ENCODE measurements at places on chromosomes 4 and X.

- DNase-seq: no peak
Measured at GRCh38 chr4:110487873-110488272, 11.9 kb downstream of the ENPEP start.

DNA sequence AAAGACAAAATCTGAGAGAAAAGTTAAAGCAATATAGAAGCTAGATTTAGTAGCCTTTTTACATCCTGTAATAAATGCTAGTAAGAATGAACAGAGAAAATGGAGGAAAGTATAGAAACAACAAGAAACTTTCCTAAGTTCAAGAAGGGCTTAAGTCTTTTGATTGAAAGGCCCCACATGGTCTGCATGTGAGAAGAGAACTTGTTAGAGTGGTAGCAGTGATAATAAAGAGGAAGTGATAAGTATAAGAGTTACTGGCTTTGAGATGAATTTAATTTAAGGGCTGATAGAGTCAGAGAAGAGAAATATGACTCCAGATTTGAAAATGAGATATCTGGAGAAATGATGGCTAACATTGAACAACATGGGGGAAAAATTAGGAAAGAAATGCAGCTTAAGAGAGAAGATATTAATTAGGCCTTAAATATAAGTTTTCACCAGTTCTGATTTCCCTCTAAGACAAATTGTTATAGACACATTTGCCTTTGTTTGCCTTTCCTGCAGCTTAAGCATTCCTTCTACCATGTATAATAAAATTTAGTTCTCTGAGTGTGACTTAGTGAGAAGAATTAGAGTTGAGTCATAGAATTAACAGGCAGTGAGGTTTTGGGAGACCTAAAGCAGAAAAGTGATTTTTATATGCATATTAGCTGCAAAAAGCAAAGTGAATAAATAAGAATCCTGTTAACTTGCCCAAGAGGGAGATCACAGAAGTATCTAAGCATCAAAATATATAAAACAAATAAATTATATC lies 18.4 kb downstream of the ZFX start:
- no peak for DNase-seq

- DNase-seq: no peak
Measured at GRCh38 chr4:15161439-15161838, 159.2 kb downstream of the CPEB2 start.

DNA sequence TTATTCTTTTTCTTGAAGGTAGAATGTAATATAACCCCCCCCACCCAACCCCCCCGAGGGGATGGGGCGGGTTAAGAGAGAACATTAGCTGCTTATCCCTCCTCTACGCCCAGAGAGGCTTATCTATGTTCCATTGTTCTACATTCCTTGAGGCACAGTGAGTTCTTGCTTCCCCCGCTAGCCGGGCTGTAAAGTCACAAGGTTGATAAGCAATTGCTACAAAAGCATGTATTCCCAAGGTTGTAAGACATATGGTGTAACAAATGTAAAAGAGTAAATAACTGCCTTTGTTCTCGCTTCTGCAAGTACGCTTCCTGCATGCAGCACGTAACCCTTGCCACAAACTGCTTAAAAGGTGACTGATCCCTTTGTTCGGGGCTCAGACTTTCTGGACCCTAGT lies 8.2 kb downstream of the DCAF8L2 start:
- DNase-seq: no peak

GRCh38 chr4:129094347-129094746 lies 1.0 kb upstream of the SCLT1 start:
- DNase-seq: no peak

- peak; percentile 6 for DNase-seq
Measured at GRCh38 chr4:150385606-150386005, 196.3 kb upstream of the MAB21L2 start.

DNA sequence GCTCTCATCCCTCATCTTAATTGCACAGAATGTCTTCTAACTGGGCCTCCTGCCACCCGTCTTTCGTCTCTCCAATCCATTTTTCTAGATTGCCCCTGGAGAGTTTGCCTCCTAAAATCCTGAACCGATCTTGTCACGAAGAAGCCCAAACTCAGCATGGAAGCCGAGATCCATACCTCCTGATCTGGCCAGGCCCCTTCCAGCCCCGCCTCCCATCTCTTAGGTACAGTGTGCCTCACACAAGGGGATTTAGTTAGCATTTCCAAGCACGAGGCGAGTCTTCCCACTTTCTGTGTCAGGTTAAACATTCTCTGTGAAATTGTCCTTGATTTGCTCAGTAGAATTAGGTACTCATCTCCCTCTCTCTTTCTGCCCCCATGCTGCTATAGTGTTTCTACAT lies 80.0 kb upstream of the TENM3 start:
- DNase-seq: no peak

DNA sequence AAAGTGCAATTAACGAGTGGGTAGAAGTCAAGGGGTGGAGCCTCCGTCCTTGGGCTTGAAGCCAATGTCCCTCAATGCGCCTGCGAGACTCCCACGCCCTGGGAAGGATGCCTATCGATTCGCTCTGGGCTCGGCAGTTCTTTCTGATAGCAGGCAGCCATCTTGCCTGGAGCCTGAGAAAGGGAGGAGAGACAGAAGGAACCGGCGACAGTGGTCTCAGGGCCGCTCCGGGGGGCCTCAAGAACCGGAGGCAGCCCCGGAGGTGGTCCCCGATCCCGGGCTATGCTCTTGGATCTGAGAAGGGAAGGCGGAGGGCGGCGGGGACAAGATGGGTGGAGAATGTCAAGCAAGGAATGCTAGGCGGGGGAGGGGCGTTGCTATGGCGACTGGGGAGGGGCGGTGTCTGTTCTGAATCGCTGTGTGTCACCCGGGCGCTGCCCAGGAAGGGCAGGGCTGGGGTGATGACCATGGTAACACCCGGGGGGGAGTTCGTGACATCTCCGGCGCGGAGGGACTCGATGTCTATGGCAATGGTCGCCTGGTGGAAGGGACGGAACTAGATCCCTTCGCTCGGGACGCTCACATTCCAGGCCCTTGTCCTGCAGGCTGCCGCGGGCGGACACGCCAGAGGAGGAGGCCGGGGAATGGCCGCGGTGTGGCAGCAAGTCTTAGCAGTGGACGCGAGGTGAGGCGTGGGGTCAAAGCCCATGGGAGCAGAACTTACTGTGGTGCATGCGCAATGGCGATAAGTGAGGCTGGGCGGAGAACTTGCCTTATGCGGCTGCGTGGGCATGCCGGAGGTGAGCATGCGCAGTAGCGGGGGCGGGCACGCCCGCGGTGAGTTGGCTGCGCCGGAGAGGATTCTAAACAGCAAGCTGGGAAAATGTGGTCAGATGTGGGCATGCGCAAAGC lies at the start of gene WDR13:
Gene WDR13, plus strand, starts transcription at position 140 of the 912 bp plus-strand sequence. Its CDS starts 505 bp downstream, at position 645.
- DNase-seq: peak; percentile 92

- DNase-seq: no peak
Measured at GRCh38 chr4:133910165-133910564, 291.4 kb downstream of the PABPC4L start.

DNA sequence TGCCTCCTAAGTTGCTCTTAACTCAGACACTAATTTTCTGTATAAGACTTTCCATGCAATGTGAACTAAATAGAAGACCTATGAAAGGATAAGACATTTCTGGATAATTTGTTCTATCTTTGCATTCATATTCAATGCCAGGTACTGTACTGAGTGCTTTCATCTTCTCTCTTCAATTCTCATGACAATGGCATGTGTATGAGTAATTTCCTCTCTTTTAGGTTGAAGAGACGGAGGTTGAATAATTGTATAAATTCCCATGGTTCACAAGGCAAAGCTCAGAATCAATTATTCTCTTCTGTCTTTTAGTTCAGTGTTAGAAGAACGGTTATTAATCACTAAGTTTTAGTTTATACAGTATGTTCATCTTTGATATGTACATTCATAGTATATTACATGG lies 29.3 kb upstream of the CFAP299 start:
- no peak for DNase-seq

- no peak for DNase-seq
Measured at GRCh38 chrX:48890296-48890925, 7.2 kb downstream of the TIMM17B start.

DNA sequence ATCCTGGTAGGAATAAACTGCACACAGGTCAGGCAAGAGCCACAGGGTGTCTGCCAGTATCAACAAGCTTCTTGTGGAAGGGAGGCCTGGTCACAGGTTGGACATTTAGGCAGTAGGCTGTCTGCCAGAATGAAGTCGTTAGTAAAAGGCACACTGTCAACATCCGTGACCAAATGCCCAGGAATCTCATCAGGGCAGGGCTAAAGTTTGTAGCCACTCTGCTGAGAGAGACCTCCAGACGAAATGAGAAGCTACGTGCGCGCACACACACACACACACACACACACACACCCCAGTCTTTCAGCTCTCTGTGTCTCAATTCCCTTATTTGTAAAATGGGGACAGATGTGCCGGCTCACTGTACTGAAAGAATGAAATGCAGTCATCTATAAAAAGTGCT lies 408.7 kb upstream of the ZFP42 start:
- no peak for DNase-seq

DNA sequence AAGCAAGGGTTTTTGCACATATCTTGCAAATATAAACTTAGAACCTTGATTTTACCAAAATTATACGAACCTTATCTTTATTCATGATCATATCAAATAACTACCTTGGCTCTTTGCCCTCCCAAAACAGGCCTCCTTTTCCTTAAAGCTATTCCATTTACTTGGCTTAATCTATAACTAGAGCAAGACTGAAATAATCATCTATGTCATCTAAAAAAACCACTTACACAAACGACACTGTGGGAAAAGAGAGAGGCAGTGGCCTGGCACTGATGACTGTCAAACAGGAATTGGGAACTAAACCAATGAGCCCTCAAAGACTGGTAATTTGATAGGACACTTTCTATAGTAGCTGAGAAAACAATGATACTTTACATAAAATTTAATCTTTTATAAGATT lies 11.7 kb upstream of the PTPN13 start:
- DNase-seq: no peak

Measured in HEK293T (cell line).